ENCODE measurements at places on chromosomes 13 and 19.

DNA sequence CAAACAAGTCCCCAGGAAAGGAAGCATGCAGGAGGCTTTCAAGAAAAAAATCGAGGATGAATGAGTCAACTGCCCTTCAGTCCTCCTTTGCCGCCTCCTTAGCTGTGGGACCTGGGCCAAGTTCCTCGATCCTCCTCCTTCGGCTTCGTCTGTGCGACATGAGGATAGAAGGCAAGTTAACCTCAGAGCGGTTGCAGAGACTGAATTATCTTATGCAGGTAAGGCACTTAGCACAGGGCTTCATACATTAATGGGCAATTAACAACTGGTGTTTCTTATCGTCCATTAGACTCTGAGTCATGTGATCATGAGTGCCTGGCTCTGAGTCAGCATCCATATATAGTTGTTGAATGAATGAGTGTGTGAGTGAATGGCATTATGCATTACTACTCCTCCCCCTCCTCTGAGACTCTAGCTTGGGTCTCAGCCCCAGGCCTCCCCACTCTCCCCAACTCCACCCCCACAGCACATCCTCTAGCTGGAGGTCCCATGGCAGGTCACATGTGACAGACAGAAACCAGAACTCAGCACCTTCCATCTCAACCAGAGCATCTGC lies 1.6 kb upstream of the TTC9B start:
- DNase-seq: peak; percentile 60

GRCh38 chr13:27660511-27660910 lies 38.8 kb downstream of the POLR1D start:
- no peak for DNase-seq

GRCh38 chr19:13621413-13621812 lies 115.1 kb upstream of the CACNA1A start:
- peak; percentile 89 for DNase-seq

DNA sequence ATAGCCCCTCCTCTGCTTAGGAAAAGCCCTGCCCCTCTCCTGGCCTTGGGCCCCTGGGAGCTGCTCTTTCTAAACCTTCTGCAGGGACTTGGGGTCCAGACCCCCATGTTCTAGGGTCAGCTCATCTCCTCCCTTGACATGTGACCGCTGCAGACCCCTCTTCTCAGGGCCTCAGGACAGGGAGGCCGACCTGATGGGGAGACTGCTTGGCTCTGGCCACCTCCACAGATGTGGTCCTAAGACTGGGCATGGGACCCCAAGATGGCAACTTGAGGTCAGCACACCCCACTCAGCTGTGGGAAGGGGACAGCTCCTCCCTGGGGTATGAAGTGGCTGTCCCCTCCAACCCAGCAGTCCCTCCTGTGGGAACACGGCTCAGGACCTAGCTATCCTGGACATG lies 3.9 kb upstream of the SIX5 start:
- DNase-seq: no peak

GRCh38 chr19:11197291-11198174 lies at the start of gene KANK2:
TSS of gene KANK2 (minus strand) at chr19:11197545. CDS start at chr19:11194511, 3,034 bp downstream.
- DNase-seq: peak; percentile 99

GRCh38 chr19:36254848-36255247 lies 39.9 kb downstream of the ZNF146 start:
- no peak for DNase-seq
